ENCODE measurements at places on chromosomes 11 and 22.
A peak's percentile ranks its signal among the peaks of the same experiment; 100 is the strongest.

DNA sequence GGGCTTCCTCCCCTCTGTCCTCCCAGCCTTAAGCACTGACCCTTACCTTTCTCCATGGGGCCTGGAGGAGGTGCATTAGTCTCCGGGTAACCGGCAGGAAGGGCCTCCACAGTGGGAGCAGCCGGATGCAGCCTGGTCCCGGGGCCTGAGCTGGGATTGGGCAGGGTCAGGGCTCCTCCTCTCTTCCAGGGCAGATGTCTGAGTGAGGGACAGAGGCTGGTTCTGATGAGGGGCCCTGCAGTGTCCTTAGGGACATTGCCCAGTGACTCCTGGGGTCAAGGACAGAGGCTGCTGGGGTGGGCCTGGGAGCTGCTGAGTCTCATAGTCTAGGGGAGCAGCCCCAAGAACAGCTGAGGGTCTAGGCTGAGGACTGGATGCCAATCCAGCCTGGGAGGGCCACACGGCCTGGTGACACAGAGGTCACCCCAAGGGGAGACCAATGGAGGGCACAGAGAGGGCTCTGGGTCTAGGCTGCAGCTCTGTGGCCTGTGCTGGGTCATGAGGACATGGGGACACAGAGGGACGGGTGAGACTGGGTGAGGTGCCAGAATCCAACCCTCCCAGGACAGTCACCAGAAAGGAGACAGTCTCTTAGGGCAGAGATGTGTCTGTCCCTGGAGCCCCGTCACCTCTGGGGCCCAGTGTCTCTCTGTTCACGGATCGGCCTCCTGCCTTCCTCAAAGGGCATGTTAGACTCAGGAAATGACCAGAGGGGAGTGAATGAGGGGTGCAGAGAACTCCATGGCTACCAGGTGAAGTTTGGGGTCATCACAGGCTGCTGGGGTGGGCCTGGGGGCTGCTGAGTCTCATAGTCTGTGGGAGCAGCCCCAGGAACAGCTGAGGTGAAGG, 6.5 kb downstream of the IGLL5 start:
- peak; percentile 33 for DNase-seq

GRCh38 chr11:111935317-111936039, 1.7 kb upstream of the DIXDC1 start:
- DNase-seq = peak; percentile 65

- DNase-seq = no peak
Measured at GRCh38 chr11:58392746-58393145, 13.9 kb downstream of the OR5B3 start.

DNA sequence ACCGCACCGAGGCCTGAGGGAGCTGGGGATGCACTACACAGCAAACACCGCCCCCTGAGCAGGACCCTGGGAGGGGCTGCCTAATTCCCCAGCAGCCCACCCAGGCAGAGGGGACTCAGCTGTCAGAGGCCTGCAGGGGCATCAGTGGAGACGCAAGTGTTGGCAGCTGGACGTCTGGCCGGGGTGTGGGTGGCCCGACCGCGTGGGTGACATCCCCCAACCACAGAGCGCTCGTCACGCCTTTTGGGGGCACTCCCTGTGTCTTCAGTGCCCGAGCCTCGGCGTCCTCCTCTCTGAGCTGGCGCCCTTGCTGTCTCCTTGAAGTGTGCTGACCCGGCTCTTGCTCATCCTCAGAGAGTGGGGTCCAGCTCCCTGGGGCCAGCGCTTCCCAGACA, 150.2 kb downstream of the BRD1 start:
- DNase-seq = peak; percentile 35

DNA sequence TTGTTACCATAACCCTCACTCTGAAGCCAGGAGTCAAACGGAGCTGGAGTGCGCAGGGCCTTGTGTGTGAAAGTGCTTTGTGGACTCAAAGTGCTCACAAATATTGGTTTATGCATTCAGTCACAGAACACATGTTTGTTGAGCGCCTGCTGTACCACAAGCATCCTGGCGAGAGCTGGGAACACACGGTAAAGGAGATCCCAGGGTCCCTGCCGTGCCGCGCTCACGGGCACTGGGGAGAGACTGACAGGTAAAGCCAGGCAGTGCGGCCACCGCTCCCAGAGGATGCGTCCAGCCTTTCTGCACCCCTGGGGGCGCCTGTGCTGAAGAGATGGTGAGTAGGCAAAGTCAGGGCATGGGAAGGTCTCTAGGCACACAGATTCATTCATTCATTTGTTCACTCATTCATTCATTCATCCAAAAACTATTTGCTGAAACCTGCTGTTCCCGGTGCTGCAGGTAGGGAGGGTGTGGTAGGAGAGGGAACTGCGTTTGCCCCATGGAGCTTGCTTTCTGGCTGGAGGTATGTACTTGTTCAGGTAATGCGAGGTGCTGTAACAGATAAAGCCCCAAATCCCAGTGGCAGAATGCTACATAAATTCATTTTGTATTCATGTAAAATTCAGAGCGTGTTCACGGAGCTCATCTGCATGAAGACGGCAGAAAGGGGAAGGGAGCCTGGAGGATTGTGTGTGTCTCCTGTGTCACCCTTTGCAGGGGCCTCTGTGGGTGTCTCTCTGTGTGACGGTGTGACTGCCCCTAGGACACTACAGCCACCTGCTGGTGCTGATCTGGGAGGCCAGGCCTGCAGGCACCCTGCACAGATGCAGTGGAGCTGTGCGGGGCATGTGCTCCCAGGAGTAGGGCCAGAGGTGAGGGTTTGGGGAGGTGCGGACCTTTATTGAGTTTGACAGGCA, 167.0 kb upstream of the B3GAT1 start:
- no peak for DNase-seq

GRCh38 chr11:80280737-80281136, 839.9 kb upstream of the TENM4 start:
- DNase-seq = no peak

GRCh38 chr11:68940651-68941323, 37.1 kb downstream of the IGHMBP2 start:
- no peak for DNase-seq

Data from left lobe of liver (tissue), 2 donors.